ENCODE measurements at places on chromosomes 3 and 15. TPM values are rescaled to one million over a fixed set of nuclear protein-coding genes. Genes with fewer than 3 reads are reported as not detected.

DNA sequence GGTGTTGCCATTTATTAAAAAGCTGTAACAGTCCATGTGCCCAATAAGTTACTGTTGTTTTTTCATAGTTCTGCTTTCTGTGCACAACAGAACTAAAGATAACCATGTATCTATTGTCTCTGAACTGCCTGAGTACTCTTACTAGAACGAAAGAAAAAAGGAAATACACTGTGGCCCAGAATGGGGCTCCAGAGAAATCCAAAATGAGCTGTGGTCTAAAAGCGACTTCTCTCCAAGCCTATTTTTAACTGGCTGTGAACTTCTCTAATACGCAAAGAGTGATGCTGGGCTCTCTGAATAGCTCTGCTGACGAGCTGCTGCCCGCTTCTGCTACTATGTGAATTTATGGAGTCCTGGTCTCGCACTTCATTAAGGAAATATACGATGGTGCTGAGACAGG lies 56.2 kb upstream of the LPP start:
- DNase-seq, result peak; percentile 16

DNA sequence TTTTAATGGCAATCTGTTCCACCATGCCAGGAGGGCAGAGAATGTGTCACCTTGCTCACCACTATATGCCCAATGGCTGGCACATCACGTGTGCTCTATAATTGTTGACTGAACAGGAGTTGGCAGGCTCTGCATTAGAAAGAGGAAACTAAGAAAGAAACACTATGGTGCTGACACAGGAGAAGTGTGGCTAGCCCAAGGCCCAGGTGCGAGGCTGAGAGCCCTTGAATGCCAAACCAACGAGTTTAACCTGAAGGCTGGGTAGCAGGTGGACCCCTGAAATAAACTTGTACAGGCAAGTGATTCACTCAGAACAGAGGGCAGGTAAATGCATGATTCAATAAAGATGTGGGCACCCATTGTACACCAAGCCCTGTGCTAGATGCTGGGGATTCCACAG lies 2.4 kb downstream of the CHCHD4 start:
- DNase-seq, result no peak

Gene SKOR1
- 0.78 TPM for total RNA-seq

GRCh38 chr15:66578286-66578875 lies 12.6 kb upstream of the LCTL start:
- DNase-seq, result no peak

Gene GLDN
- total RNA-seq, result 2.6 TPM

Gene LEKR1
- total RNA-seq, result 0.99 TPM

Gene CLRN1
- total RNA-seq, result not detected

GRCh38 chr3:31573036-31573779 lies 40.5 kb downstream of the STT3B start:
- no peak for DNase-seq

Gene RARRES1
- 3.0 TPM for total RNA-seq

Gene CFAP20DC
- total RNA-seq, result 0.33 TPM

DNA sequence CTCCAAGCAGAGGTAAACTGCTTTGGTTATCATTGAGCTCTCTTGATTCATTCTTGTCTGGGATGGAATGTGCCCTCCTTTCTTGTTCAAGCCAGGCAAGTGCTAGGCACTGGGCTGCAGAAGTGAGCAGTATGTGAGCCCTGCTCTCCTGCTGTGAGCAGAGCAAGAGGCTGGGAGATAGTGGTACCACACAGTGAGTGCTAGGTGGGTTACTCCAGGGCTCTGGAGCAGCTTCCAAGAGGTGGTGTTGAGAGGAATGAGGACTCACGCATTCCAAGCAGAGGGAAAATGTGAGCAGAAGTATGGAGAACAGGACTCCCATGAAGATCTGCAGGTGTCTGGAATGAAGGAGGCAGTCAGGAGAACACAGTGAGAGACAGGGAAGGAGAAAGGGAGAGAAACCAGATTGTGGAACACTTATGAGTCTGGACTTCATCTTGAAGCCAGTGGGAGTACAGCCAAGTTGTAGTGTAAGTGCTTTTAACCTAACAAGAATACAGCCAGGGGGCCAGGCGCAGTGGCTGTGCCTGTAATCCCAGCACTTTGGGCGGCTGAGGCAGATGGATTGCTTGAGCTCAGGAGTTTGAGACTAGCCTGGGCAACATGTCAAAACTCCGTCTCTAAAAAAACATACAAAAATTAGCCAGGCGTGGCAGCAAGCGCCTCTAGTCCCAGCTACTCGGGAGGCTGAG lies 199.9 kb upstream of the CTDSPL start:
- DNase-seq, result no peak

Gene SOX14
- total RNA-seq, result not detected

DNA sequence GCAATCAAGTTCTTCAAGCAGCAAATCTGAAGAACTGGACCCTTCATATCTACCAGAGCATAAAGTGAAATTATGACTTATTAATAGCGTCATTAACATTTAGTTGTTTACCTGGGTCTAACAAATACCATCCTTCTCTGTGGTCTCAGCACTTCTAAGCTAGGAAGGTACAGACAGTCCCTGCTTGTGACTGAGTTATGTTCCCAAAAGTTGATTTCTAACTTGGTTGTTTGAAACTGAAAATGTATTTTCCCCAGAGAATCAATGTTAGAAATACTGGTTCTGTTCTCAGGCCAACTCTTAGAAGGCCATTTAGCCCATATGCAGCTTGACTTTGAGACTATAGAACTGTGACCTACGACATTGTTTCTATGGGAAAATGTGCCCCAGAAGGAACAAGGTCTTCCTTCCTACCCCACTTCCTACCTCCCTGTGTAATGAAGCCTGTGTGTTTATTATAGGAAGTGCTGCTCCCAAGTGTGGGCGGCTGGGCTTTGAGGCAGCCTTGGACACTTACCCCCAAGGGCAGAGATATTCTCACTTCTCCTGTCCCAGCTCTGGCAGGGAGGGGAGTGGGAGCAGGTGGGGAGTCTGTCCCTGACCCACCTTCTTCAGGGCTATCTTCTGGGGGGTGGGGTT lies 12.2 kb upstream of the MAPK6 start:
- DNase-seq, result no peak

Gene IGDCC3
- not detected for total RNA-seq

- DNase-seq, result no peak
Measured at GRCh38 chr3:144564011-144564410, 592.4 kb downstream of the DIPK2A start.

Gene DNAJB11
- total RNA-seq, result 38.9 TPM

DNA sequence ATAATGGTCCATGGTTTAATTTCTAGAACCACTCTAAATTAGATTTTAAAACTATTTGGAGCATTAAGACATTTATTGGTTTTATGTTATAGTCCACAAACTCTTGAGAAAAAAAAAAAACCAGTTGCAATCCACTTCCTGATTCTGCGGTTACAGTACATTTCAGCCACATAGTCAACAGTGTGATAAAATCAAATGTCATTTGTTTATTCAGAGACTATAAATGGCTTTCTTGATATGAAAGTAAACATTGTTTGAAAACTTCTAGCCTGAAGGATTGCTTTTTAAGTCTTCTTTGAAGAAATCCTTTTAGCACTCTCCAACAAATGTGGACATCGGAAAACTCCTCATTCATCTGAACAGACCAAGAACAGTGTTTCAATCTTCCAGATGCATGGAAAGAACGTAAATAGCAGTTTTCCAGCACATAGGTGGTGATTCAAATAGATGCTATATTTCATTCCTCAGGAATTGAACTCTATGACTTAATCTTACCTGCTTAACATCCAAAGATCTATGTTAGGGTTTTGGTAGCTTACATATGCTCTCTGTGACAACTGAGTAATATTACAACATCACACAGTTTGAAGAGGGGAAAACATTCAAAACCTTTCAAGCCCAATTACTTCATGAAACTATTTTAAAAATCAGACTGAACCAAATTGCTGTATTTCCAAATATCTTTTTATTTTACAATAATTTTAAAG lies 87.8 kb upstream of the UBE2E2 start:
- DNase-seq, result no peak

Gene CCR5
- not detected for total RNA-seq

DNA sequence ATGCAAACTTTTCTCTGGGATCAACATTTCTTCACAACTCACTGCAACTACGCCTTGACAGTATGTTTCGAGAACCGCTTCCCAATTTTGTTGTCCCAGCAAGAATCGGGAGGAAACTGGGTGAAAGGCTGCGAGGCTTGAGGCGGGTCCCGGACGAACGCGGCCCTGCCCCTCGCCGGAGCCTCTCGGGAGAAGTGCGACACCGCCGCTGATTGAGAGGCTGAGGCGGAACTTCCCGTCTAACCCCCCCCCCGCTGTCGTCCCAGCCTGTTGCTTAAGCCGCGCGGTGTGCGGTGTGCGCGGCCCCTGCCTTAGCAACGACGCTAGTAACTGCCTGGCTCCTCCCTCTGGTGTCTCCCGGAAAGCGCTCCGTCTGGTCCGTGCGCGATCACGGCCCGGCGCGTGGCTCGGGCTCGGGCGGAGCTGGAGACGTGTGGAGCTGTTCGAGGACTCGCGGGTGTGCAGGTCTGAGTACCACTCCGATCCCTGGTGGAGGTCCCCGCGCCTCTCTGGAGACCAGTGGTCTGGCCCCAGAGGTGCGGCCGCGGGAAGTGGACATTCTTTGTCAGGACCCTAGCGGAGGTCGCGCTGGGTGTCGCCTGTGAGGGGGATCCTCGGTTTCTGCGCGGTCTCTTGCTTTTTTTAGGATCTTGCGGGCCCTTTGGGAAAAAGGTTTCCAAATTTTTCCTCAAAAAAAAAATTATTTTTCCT lies at the start of the genes DTWD1 and FAM227B:
Gene DTWD1, plus strand, starts transcription at position 391 of the 711 bp plus-strand sequence. CDS start 4,120 bp downstream, outside the sequence.
Gene FAM227B, minus strand, starts transcription at position 161 of the 711 bp plus-strand sequence. CDS start 5,647 bp downstream, outside the sequence.
- DNase-seq, result peak; percentile 97

Gene DUOX1
- total RNA-seq, result 0.26 TPM

GRCh38 chr3:55823001-55823400 lies 335.9 kb upstream of the WNT5A start:
- DNase-seq, result no peak

DNA sequence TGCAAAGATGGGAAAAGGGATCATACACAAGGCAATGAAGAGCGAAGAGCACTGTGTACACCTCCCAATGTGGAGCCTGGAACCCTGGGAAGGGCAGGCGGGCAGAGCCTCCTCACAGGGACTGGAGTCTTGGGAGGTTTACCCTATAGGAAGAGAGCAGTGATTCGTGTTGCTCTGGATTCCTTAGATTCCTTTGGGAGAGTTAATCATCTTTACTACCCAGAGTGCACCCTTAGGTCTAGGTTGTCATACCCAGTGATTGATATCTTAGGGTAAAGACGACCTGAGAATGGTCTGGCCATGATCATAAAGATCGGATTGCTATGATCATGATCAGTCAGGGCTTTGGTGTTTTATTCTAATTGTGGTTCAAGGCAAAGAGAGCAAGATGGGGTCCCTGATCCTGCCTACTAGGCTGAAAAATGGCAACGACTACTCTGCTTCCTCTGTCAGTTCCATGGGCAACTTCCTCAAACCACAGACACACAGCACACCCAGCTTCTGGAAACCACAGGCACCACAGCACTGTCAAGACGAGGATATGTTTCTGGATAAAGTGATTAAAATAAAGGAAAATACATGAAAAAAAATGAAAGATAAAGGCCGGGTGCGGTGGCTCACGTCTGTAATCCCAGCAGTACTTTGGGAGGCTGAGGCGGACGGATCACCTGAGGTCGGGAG lies 20.4 kb upstream of the MAP6D1 start:
- no peak for DNase-seq

GRCh38 chr15:74053941-74054529 lies 28.3 kb downstream of the GOLGA6A start:
- DNase-seq, result peak; percentile 66

- no peak for DNase-seq
Measured at GRCh38 chr15:57418635-57419034, 42.3 kb downstream of the CGNL1 start.

- no peak for DNase-seq
Measured at GRCh38 chr3:151297429-151297828, 19.1 kb upstream of the P2RY14 start.

All from body of pancreas (tissue), 4 donors.